Suppressor macrophage treated with lipopolysaccharide for 1 hour (primary cell): ENCODE measurements at places on chromosomes 13 and 19.

DNA sequence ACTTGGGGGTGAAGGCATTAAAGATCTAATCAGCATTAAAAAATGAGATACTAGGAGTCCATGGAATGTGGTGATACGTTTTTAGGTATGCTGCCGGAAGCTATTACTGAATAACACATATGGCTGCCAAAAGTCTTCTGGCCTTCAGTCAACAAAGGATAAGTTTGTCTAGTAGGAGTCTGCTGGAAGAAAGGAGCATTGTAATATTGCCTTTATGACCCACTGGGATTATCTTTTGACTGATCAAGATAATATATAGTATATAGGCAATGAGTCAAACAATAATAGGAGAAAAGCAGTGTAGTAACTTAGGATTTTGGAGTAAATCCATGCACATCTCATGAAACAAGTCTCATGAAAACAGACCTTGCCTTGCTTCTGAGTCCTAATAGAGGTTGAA lies 295.4 kb downstream of the SLITRK6 start:
- DNase-seq, result no peak

GRCh38 chr13:44573790-44574465 lies 2.2 kb downstream of the TSC22D1 start:
- DNase-seq, result peak; percentile 7

- DNase-seq, result no peak
Observed at GRCh38 chr19:10625762-10626138, 397 bp downstream of the SLC44A2 start.

- peak; percentile 58 for DNase-seq
Observed at GRCh38 chr19:13868663-13869062, 8.3 kb upstream of the NANOS3 start.

DNA sequence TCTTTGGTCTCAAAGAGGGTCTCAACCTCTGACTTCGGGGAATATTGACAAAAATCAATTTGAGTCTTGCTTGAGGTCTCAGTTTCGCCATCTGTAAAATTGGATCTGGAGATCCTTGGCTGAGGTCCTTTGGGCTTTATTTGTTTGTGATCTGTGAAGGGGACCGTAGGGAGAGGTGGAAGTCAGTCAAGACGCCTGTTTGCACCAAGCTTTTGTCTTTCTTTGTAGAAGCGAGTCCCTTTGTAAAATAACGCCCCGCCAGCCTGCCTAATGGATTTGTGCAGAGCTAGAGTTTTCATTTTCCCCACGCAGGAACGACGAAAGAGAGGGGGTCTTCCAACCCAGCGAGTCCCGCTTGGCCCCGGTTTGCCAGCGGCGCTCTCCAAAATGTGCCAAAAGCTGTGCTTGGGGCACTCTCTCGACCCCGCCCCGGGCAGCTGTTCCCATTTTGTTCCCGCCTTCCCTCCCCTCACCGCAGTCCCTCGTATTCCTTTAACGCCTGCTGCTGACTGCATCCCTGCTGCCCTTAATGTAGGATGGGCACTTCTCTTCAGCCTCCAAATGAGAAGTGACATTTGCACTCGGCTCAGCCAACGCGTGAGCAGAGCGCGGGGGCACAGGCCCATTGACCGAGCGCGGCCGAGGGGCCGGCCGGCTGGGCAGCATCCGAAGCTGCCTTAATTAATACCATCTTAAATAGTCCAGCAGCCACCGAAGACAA lies 13.0 kb downstream of the ZIC5 start:
- DNase-seq, result no peak

DNA sequence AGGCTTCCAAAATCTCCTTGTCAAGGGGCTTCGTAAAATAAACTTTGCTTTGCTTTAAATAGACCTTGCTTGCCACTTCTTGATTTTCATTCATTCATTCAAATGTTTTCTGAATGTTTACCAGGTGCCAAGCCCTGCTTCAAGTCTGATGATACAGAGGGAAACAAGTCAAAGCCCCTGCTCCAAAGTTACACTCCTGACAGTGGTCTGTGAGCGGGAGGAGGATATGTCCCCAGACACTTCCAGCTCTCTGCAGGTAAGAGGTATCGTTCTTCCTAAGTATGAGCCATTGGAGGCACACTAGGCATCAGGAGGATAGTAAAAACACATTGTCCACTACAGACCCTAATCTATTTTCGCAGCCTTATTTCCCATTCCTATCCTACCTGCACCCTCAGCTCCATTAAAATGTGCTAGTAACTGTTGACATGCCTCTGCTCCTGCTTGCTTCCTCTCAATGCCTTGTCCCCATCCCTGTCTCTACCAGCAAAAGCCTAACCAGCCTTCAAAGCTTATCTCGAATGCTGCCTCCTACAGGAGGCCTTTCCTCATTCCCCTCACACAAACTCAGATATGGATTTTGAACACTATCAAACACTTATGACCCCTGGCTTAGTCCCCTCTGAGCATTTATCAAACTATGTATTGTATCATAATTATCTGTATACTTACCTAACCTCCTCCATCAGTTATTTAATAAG lies 6.2 kb upstream of the WBP4 start:
- DNase-seq, result no peak

DNA sequence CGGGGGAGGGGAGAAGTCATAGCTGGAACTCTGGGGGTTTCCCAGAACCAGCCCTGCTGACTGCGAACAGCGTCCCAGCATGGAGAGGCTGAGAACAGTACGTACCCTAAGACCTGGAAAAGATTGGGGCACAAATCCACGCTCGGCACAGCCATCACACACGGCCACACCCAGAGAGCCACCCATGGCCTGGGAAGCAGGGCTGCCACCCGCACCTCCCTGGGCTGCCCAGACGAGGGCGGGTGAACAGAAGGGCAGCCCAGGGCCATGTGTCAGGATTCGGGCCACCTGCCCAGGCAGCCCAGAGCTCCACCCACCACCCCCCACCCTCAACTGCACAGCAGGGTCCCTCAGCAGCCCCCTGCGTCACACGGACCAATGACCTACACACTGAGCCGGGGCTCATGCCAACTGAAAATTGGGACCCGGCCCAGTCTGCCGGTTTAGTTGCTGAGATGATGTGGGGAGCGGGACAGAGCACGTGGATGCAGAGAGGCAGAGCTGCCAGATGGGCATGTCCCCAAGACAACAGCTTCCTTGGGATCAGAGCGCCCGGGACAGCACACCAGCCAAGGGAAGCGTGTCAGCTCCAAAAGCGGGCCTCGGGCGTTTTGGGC lies 8.5 kb downstream of the UBXN6 start:
- DNase-seq, result no peak

GRCh38 chr13:70959035-70959775 lies 851.0 kb upstream of the KLHL1 start:
- no peak for DNase-seq

GRCh38 chr19:343451-343931 lies 1.1 kb downstream of the MIER2 start:
- DNase-seq, result no peak

GRCh38 chr19:18408053-18408476 lies 10.6 kb upstream of the LRRC25 start:
- DNase-seq, result peak; percentile 68

- no peak for DNase-seq
Observed at GRCh38 chr13:113095146-113096051, 10.2 kb upstream of the F7 start.

GRCh38 chr13:107770541-107770940 lies 444.8 kb downstream of the LIG4 start:
- no peak for DNase-seq

GRCh38 chr19:47284324-47284899 lies 9.7 kb downstream of the INAFM1 start:
- DNase-seq, result peak; percentile 71

DNA sequence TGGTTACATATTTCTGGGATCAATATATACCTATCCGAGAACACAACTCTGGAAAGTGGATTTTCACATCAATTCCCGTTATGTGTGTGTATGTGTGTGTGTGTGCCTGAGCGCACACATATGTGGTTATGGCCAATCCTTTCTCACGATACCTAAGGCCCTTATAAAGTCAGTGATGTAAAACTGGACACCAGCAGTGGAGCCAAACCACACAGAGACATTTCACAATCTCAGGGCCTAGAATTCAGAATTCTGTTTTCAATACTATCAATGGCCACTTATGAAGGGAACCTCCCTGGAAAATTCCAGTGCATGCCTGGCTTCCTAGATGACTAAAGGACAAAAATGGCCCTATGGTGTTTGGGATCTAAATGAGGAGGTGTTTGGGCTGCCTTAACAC lies 187.3 kb upstream of the UBL3 start:
- DNase-seq, result no peak

DNA sequence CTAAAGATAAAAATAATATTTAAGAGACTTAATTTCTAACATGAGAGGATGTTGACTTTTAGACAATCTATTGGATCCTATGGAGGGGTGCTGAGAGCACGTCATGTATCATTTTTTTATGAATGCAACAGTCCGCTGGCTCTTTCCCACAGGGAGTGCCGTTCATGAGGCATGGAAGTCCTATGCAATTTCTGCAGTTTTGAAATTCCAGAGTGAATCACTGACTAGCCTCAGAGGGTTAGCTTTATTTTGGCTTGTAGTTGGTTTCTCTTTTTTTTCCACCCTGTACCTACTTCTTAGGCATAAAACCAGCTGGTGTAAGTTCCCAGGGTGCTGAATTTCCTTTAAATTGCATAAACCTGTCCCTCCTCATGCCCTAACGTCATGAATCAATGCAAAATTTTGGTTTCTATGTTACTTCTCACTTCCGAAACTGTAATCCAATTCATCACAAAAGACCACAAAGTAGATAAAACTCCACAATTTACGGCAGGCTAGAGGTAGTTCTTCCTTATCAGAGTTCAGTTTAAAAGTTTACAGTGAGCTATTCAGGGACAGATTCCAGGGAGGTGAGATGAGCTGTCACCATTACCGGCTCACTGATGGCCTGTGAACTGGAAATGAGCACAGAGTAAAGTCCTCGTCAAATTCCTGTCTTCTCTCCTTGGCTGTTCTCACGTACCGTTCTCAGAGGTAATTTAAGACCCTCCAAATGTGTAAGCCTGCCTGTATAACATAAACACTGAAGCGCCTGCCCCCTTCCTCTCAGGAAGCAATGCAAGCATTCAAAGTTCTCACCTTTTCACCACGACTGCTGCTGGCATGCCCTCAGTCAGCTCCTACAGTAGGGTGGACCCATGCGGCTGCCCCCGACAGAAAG lies 216.6 kb upstream of the SLC10A2 start:
- DNase-seq, result no peak

DNA sequence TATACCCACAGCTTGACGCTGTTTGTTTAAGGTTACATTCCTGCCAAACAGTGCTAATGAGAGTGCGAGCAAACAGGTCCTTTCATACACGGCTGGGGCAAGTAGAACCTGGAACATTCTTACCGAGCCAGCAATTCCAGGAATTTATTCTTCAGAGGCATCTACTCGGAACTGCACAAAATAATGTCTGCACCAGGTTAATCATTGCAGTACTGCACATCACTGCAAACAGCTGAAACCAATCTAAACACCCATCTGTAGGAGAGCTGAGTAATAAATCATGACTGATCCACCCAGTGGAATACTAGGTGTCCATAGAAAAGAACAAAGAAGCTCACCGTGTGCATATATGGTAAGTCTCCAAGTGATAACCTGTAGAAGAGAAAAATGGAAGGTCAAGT lies 1.2 kb upstream of the ZNF579 start:
- DNase-seq, result no peak

DNA sequence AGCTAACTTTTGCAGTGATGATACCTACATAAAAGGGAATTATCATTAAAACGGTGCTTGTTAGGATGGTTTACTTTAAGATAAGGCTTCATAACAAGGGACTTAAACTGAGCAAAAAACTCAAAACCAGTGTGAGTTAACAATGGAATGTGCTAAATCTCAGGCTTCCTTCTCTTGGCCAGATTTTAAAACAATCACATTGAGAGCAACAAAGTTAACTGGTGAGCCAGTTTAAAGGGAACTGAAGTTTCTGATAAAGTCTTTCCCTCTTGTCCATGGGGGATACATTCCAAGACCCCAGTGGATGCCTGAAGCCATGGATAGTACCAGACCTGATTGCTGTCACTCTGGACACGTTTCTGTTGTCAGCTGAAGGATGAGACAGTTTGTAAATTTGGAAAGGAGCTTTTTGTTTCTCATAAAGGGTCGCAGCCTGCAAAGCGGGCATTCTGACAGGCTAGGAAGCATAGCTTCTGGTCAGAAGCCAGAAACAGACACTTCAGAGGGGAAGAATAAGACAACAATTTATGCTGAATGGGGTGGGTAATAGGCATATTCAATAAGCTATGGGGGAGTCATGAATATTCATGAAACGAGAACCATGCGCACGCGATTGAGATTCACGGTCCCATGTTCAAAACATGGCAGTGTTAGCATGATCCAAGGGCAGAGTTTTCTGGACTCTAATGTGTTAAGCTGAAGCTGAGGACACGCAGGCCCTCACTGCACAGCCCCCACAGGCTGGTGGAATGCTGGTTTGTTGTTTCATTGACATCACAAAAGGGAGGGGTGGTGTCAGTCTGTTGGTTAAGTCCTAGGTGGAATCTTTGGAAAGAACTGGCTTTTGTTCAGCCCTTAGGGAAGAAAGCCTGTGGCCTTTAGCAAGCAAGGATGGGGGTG lies 150.6 kb upstream of the RNF113B start:
- no peak for DNase-seq

DNA sequence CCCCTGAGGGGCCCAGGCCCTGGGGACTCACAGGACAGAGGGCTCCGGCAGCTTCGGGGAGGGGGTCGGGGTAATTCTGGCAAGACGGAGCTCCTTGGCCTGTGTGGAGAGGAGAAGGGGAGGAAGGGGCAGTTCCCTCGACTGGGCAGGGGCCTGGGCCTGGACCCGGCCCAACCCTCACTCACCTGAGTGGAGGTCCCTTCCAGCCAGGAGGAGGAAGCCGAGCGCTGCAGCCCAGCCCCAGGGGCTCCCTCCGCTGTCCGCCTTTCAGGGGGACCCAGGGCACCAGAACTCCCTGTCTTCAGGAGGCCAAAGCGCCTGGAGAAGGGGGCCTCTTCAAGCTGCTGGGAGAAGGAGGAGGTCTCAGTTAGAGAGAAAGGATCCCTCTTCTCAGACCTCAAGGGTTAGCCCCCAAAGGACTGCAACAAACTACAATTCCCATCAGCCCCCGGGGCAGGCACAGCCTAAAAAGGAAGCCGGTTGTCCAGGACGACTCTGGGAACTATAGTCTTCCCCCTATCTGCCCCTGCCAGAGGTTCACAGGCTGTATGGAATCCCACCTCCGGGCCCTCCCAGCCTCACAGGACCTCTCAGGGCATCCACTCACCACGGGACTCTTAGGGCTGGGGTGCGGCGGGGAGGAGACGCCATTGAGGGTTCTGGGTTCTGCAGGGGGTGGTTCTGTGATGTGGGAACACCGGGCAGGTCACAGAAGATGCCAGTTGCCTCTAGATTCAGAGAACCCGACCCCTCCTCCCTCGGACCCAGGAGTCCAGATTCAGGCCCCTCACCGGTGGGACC lies 19.8 kb downstream of the EPS8L1 start:
- DNase-seq, result no peak

GRCh38 chr19:1172353-1173158 lies 1.5 kb downstream of the SBNO2 start:
- DNase-seq, result peak; percentile 30

- no peak for DNase-seq
Observed at GRCh38 chr13:100517728-100518127, 70.9 kb downstream of the GGACT start.
